ENCODE measurements at places on chromosomes 7 and 10.
A peak's percentile ranks its signal among the peaks of the same experiment; 100 is the strongest.

DNA sequence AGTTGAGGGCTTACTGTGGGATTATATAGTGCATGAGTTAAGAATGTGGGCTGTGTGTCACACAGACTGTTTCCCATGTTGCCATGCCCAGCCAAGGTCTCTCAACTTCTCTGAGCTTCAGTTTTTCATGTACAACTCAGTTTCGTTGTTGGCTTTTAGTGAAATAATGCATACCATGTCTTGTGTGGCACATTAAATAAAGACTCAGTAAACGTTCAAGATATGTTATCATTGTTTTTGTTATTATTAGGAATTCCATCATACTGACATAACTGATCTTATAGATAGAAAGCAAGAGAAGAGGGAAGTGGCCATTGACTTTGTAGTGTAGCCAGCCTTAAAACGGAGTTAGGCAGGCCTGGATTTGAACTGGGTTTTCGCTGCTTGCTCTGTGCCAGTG, 2.9 kb downstream of the CDK14 start:
- no peak for DNase-seq

DNA sequence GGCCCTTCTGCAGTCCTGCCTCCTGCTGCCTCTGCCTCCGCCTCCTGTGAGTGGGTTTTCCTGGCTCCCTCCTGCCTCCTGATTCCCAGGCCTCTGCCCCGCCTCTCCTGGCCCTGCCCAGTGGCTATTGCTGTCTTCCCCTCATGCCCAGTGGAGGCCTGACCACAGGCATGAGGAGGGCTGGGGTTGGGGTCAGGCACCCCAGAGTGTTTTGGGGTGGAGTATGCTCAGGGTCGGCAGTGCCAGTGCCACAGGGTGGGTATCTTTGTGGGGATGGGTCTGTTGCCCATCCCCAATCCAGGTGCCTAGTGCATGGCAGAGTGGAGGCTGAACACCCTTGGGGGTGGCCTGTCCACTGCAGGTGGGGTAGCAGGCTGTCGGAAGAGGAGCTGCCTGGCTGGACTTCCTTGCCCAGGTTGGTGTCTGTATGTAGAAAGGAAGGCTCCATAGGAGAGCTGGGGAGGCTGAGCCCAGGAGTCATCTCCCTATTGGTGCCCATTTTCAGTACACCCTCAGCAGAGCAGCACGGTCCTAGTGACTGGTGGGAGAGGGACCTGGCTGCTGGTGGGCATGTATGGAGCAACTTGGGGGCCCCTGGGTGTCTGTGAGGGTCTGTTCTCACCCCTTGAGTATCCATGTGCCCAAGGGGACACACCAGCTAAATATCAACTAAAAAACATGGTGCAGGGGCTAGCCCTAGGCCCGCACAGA, 62.2 kb downstream of the ARHGAP22 start:
- DNase-seq = no peak

DNA sequence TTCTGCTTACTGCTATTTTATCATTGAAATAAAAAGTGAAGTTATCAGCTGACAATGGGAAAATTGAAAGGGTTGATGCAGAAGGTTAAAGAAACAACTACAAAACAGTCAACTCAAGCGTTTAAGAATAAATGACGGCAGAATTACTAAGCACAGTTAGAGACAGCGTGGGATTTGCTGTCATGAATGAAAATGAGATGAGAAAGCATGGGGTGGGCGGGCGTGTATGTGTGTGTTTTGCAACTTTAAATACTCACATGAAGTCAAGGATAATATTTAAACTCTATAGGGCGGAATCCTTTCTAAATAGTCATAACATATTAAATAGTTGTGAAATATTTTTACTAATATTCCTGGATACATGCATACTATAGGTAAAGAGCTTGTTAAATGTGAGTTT, 450.8 kb downstream of the ETV1 start:
- DNase-seq = no peak

- no peak for DNase-seq
Observed at GRCh38 chr7:107975394-107976013, 27.5 kb downstream of the LAMB1 start.

DNA sequence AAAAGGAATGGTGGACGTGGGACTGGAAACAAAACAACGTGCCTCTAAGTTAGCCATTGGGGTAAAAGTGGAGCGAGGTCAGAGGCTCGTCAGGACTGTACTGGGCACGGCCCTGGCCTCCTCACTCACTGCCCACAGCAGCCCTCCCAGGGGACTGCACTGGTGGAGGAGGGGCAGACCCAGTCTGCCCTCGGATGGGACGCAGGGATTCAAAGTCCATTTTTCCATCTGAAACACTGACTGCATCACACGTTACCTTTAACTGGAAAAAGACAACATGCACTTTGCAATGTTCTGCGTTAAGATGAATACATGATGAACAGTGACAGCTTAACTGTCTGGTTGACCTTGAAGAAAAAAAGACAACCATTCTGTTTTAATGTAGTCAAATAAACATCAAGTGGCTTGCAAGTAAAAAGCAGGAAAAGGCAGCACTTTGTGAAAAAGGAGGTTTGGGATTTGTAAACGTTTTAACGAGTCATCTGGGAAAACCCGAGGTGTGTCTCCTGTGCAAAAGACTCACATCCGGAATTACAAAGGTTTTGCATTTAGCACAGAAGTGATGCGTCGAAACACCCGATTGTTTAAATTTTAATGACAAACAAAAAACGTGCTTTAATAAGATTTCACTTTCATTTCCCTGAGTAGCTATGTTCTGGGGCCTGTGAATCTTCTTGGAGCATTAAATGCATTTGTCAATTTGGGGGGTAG, 18.8 kb downstream of the KLF6 start:
- DNase-seq = no peak

- DNase-seq = no peak
Observed at GRCh38 chr10:70779088-70779487, 6.1 kb downstream of the TBATA start.

- peak; percentile 29 for DNase-seq
Observed at GRCh38 chr7:44306606-44307005, 18.8 kb downstream of the CAMK2B start.

DNA sequence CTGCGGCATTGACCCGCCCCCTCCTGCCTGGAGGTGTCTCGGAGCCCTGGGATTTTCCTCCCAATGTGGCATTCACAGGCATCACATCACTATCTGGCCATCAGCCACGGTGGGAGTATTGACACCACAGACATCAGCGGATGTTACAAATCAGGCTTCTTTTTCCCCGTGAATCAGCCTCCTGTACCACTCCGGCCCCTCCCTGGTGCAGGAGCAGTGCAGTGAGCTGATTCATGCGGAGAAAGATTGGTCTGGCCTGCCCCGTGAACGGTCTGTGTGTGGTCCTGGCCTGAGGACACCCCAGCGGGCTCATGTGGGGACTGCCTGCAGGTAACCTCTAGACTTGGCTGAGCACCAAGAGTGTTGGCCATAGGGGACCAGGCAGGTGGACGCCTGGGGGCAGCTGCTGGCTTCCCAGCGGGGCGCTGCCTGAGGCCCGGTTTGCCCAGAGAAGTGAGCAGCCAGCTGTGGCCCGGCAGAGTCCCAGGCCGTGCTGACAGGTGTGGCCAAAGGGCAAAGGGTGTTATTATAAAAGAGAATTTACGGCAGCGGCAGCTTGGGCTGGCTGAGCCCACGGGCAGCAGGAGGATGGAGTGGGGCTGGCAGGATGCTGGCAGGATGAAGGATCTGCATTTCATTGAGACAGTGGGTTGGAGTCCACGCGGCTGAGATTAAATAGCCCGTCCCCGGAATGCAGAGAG, 32.1 kb upstream of the GNA12 start:
- DNase-seq = no peak

DNA sequence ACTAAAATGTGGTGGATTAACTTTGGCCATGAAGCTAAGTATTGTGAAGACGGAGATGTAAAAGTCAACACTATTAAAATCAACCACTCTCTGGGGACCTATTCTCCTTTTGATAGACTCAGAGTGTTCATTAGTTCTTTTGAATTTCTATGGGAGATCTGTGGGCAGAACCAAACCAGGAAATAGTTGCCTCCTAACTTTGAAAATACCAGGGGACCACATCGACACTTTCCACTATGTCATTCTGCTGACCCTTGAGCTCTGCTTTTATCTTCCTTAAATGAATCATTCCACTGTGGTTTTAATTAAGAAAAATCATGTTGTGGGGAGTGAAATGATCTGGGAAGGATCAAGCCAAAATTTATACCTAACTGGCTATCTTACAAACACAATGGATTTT, 960.5 kb downstream of the GATA3 start:
- no peak for DNase-seq

DNA sequence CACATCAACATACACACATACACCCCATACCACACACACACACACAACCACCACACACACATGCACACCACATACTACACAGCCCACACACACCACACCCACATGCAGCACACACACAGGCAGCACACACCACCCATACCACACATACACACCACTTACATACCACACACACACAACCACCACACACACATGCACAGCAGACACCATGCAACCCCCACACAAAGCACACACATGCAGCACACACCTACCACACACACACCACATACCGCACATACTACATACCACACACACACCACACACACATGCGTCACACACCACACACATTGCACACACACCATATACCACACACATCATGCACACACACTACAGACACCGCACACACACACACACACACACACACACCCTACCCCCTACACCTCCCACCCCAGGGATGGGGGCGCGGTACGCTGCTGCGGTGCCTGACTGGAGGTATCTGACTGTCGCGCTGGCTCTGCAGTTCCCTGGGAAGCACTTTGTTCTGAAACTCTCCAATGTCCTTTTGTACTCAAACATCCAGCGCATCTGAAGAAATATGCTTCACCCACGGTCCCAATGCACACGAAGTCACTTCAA, 5.4 kb upstream of the TRPV6 start:
- DNase-seq = no peak

DNA sequence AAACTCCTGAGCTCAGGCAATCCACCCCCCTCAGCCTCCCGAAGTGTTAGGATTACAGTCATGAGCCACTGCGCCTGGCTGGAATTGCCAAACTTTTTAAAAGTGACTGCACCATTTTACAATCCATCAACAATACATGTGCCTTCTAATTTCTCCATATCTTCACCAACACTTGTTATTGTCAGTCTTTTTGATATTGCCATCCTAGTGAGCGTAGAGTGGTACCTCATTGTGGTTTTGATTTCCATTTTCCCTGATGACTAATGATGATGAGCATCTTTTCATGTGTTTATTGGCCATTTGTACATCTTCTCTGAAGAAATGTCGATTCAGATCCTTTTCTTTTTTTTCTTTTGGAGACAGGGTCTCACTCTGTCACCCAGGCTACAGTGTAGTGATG, 21.7 kb upstream of the STRIP2 start:
- DNase-seq = no peak

- DNase-seq = no peak
Observed at GRCh38 chr10:132616996-132617736, 79.6 kb downstream of the INPP5A start.

All from stimulated activated effector memory CD8-positive, alpha-beta T cell treated with anti-CD3 and anti-CD28 coated beads, Interleukin-12 subunit alpha, Interleukin-12 subunit beta, amount 100 ng/mL, for 72 hours (primary cell).